ENCODE measurements at places on chromosomes 6 and 20. TPM values are rescaled to one million over a fixed set of nuclear protein-coding genes. Genes with fewer than 3 reads are reported as not detected.

The TDP2 gene
- 28.2 TPM for total RNA-seq

The POFUT1 gene
- total RNA-seq, result 43.1 TPM

The ERGIC3 gene
- 222 TPM for total RNA-seq

The SUMO4 gene
- 1.6 TPM for total RNA-seq

The MROH8 gene
- 1.1 TPM for total RNA-seq

- no peak for DNase-seq
- H3K4me1 ChIP-seq, result no peaks in the 10 kb centered on the region
- no peaks in the 10 kb centered on the region for H3K27me3 ChIP-seq
- H3K36me3 ChIP-seq, result no peaks in the 10 kb centered on the region
Observed at GRCh38 chr6:141133836-141134235, 998.9 kb upstream of the GJE1 start.

- H3K4me3 ChIP-seq, result no peak overlapping the region
- no peaks in the 10 kb centered on the region for H3K27me3 ChIP-seq
- H3K36me3 ChIP-seq, result no peaks in the 10 kb centered on the region
Observed at GRCh38 chr6:165769401-165769800, 106.4 kb upstream of the PDE10A start.

- peak; percentile 55 for DNase-seq
- H3K36me3 ChIP-seq, result peaks cover 6% of the 10 kb centered on the region
- H3K27me3 ChIP-seq, result no peaks in the 10 kb centered on the region
- H3K4me3 ChIP-seq, result no peak overlapping the region
- peaks cover 11% of the 10 kb centered on the region for H3K4me1 ChIP-seq
- peak overlapping the region; percentile 92 for H3K27ac ChIP-seq
Observed at GRCh38 chr20:51687108-51687507, 81.1 kb downstream of the ATP9A start.

- DNase-seq, result no peak
- no peaks in the 10 kb centered on the region for H3K4me1 ChIP-seq
- H3K4me3 ChIP-seq, result no peak overlapping the region
- no peaks in the 10 kb centered on the region for H3K27me3 ChIP-seq
- H3K27ac ChIP-seq, result no peak overlapping the region
Observed at GRCh38 chr20:61976644-61977418, 88.8 kb downstream of the TAF4 start.

- peaks cover 21% of the 10 kb centered on the region for H3K4me1 ChIP-seq
- no peak overlapping the region for H3K4me3 ChIP-seq
- no peak overlapping the region for H3K27ac ChIP-seq
- no peaks in the 10 kb centered on the region for H3K27me3 ChIP-seq
Observed at GRCh38 chr6:143159001-143159400, 98.3 kb downstream of the AIG1 start.

GRCh38 chr6:52532457-52532856 lies 44.4 kb downstream of the TRAM2 start:
- no peaks in the 10 kb centered on the region for H3K27me3 ChIP-seq
- H3K36me3 ChIP-seq, result peaks cover 6% of the 10 kb centered on the region
- H3K27ac ChIP-seq, result no peak overlapping the region
- H3K4me1 ChIP-seq, result peaks cover 13% of the 10 kb centered on the region
- no peak for DNase-seq
- no peak overlapping the region for H3K4me3 ChIP-seq

- no peak for DNase-seq
- no peak overlapping the region for H3K27ac ChIP-seq
- H3K36me3 ChIP-seq, result no peaks in the 10 kb centered on the region
- no peaks in the 10 kb centered on the region for H3K4me1 ChIP-seq
Observed at GRCh38 chr6:4979426-4979825, 24.4 kb downstream of the RPP40 start.

- no peak overlapping the region for H3K27ac ChIP-seq
- H3K4me3 ChIP-seq, result no peak overlapping the region
- no peaks in the 10 kb centered on the region for H3K27me3 ChIP-seq
- H3K36me3 ChIP-seq, result no peaks in the 10 kb centered on the region
- no peak for DNase-seq
Observed at GRCh38 chr6:103139377-103139776, 1720.3 kb downstream of the HACE1 start.

DNA sequence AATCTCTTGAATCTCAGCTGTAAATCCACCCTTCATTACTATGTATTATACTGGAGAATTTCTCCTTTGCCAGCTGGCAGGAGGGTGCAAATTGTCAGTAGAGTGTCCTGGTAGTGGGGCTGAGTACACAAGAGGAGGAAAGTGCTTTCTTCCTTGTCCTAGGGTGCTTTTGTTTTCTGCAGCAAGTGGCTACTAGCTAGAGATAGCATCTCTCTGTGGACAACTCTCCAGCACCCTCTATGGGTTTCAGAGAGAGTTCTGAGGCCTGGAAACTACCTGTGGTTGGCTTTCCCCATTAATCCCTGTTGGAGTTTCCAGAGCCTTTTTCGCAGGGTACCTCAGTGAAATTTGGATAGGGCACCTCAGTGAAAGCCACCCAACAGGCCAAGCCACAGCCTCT lies 422.5 kb upstream of the RGS17 start:
- H3K36me3 ChIP-seq, result no peaks in the 10 kb centered on the region
- peak; percentile 56 for DNase-seq
- H3K27ac ChIP-seq, result no peak overlapping the region
- H3K27me3 ChIP-seq, result no peaks in the 10 kb centered on the region
- no peak overlapping the region for H3K4me3 ChIP-seq

- H3K4me3 ChIP-seq, result no peak within 1 kb of the TSS
- H3K27me3 ChIP-seq, result no peaks in the 10 kb centered on the region
- no peak within 1 kb of the TSS for H3K27ac ChIP-seq
- peak; percentile 76 for DNase-seq
- H3K4me1 ChIP-seq, result peaks cover 16% of the 10 kb centered on the region
- peaks cover 4% of the 10 kb centered on the region for H3K36me3 ChIP-seq
Observed at GRCh38 chr6:132713352-132714134, at the start of gene VNN1. TSS of gene VNN1 (minus strand) at chr6:132714055. CDS start at chr6:132714035, 20 bp downstream.

DNA sequence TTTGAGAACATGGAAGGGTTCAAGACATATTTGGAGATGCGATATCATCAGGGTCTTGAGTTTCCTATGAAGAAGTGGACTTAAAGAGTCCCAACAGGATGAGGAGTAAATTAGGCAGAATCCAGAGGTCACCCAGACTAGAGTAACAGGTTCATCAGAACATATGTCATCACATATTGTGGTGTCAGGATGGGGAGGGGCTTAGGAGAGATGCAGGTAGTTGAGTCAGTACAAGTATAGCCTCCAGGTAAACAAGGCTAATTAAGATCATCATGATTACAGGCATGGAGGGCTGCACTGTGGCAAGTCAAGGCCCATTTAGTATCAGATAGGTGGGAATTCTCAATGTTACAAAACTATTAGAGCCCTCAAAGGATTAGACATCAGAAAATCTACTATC lies 90.1 kb upstream of the PAK5 start:
- no peaks in the 10 kb centered on the region for H3K4me1 ChIP-seq
- DNase-seq, result peak; percentile 4
- H3K36me3 ChIP-seq, result no peaks in the 10 kb centered on the region
- no peaks in the 10 kb centered on the region for H3K27me3 ChIP-seq
- H3K27ac ChIP-seq, result no peak overlapping the region
- H3K4me3 ChIP-seq, result no peak overlapping the region

DNA sequence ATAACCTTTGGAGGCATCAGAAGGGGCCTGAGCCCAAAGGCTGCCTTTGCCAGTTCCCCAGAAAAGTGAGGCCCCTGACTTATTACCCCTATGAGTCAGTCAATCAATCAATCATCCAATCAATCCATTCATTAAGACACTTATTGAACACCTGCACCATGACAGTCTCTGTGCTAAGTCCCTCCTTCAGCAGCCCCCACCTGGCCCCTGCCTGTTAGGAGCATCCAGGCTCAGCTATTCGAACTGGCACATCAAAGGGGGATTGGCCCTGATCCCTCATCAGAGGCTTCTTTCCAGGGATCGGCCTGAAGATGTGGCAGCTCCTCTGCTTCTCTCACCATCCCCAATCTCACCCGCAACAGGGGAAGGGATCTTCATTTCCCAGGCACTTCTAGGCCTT lies 27.7 kb upstream of the VEGFA start:
- no peak overlapping the region for H3K4me3 ChIP-seq
- peaks cover 15% of the 10 kb centered on the region for H3K27me3 ChIP-seq
- H3K4me1 ChIP-seq, result peaks cover 12% of the 10 kb centered on the region
- DNase-seq, result no peak

DNA sequence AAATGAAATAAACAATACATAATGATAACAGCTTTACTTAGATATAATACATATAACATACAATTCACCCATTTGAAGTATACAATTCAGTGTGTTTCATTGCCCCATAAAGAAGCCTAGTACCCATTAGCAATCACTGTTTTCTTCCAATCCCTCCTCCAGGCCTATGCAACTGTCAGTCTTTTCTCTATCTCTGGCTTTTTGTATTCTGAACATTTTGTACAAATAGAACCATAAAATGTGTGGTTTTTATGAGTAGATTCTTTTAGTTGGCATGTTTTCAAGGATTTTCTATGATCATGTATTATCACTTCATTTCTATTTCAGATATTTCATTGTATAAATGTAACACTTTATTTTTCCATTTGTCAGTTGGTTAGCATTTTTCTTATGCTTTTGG lies 54.6 kb upstream of the MYO6 start:
- no peak overlapping the region for H3K4me3 ChIP-seq
- peaks cover 92% of the 10 kb centered on the region for H3K36me3 ChIP-seq
- no peak for DNase-seq
- H3K27ac ChIP-seq, result no peak overlapping the region

DNA sequence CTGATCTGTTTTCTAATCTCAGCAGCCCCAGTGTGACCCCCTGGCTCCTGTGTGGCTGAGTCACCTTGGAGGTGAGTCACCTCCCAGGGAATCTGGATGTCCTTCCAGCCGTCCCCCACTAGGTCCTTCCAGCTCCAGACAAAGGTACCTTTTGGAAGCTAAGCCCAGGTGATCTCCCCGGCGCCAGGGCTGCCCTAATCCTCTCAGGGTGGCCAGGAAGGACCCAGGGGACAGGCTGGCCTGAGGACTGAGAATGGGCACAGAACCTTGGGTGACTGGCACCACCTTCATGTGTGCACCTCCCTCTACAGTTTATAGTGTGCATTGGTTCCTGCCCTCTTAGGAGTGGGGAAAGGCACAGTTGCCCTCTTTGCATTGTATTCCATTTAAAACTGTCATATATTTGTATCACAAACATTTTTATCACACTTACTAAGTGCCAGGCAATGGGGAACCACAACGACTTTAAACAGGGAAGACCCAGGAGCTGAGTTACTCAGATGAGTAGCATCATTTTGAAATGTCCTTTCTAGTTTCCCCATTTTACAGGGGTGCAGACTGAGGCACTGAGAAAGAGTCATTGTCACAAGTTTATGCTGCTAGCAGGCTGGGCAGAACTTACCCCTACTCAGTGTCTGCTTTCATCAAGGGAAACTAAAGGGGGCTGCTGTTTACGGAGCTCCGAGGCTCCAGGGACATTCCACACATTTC lies 2.6 kb upstream of the BPIFB4 start:
- no peak overlapping the region for H3K4me3 ChIP-seq
- DNase-seq, result peak; percentile 27
- H3K36me3 ChIP-seq, result no peaks in the 10 kb centered on the region
- H3K4me1 ChIP-seq, result no peaks in the 10 kb centered on the region
- H3K27me3 ChIP-seq, result peaks cover 47% of the 10 kb centered on the region
- H3K27ac ChIP-seq, result no peak overlapping the region

GRCh38 chr6:162706232-162706631 lies 21.3 kb downstream of the PRKN start:
- no peak overlapping the region for H3K27ac ChIP-seq
- no peak for DNase-seq
- H3K36me3 ChIP-seq, result peaks cover 6% of the 10 kb centered on the region
- H3K4me1 ChIP-seq, result peaks cover 6% of the 10 kb centered on the region
- no peak overlapping the region for H3K4me3 ChIP-seq

GRCh38 chr20:46898423-46898822 lies 3.8 kb downstream of the EYA2 start:
- H3K36me3 ChIP-seq, result no peaks in the 10 kb centered on the region
- no peak overlapping the region for H3K4me3 ChIP-seq
- H3K27me3 ChIP-seq, result peaks cover 66% of the 10 kb centered on the region
- no peak for DNase-seq
- no peak overlapping the region for H3K27ac ChIP-seq

- no peak overlapping the region for H3K4me3 ChIP-seq
- DNase-seq, result no peak
- H3K27me3 ChIP-seq, result no peaks in the 10 kb centered on the region
- peaks cover 28% of the 10 kb centered on the region for H3K4me1 ChIP-seq
Observed at GRCh38 chr20:50523552-50524167, 13.5 kb downstream of the PTPN1 start.

DNA sequence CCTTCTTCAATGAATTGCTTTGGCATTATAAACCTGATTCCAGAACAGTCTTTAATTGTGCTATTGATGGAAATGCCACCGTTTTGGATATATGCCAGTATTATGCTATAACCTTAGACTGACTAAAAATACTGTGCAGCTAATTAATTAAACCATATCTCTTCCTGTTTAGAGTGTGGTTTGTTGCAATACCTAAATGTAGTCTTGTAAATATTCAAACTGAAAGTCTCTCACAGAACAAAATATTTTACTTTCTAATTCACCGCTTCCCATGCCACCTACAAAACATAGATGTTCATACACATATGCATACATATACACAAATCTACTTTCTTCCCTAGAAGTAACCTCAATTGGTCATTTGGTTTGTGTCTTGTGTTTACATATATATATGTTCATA lies 126.6 kb downstream of the SIM1 start:
- no peaks in the 10 kb centered on the region for H3K27me3 ChIP-seq
- no peak for DNase-seq

DNA sequence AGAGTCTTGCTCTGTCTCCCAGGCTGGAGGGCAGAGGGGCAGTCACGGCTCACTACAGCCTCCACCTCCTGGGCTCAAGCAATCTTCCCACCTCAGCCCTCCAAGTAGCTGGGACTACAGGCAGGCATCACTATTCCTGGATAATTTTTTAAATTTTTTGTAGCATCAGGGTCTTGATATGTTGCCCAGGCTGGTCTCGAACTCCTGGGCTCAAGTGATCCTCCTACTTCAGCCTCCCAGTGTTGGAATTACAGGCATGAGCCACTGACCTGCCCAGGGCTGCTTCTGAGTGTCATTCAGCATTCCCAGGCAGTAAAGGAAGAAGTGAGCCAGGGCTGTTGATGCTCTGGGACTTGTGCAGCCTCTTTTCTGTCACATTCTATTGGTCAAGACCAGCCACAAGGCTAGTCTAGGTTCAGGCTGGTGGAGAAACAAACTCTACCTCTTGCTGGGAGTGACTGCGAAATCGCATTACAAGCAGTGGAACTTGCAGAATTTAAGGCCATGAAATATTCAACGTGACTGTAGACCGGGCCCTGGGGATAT lies 2.1 kb upstream of the ARFGEF2 start:
- no peak overlapping the region for H3K27ac ChIP-seq
- H3K4me3 ChIP-seq, result no peak overlapping the region
- H3K27me3 ChIP-seq, result no peaks in the 10 kb centered on the region
- DNase-seq, result no peak
- H3K36me3 ChIP-seq, result no peaks in the 10 kb centered on the region

DNA sequence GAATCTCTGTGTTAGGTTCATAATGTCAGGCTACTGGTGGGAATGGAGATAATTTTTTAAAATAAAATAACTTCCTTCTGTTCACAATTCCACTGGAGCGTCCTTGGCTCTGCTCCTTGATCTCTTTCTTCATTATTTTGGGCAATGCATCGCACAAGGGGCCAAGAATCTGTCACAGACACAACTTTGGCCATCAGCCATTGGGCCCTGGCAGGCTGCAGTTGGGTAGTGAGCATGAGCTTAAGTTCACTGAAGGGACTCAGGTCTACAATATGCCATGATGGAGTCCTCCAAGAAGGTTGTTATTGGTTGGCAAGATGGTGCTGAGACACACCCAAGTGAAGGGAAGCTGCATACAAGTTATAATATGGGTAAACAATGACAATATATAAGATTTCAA lies 40.0 kb downstream of the CYP39A1 start:
- H3K27ac ChIP-seq, result no peak overlapping the region
- H3K4me1 ChIP-seq, result no peaks in the 10 kb centered on the region
- peaks cover 5% of the 10 kb centered on the region for H3K36me3 ChIP-seq
- no peak overlapping the region for H3K4me3 ChIP-seq
- H3K27me3 ChIP-seq, result no peaks in the 10 kb centered on the region
- no peak for DNase-seq

Data from MCF 10A (cell line).